ENCODE measurements at places on chromosomes 7 and 10. TPM values are rescaled to one million over a fixed set of nuclear protein-coding genes. Genes with fewer than 3 reads are reported as not detected.
A peak's percentile ranks its signal among the peaks of the same experiment; 100 is the strongest.

DNA sequence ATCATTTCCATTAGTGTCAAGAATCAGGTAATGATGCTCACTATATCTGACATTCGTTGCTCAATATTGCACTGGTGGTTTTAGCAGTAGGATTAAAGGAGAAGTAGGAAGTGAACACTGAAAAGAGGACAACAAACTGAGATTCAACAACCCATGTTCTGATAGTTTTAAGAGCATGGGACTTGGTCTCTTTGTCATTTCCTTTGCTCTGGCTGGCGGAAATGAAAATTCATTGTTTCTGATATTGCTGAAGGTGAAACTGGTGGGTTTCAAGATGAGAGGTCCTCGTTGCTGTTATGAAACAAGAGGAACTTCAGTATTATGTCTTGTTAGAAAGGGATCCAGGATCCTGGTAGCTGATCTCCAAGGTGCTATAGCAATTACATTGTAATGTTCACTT is 129.0 kb downstream of the DNAH11 start:
- DNase-seq, result no peak

GRCh38 chr10:13528123-13528874 is 515 bp downstream of the BEND7 start:
- no peak for DNase-seq

DNA sequence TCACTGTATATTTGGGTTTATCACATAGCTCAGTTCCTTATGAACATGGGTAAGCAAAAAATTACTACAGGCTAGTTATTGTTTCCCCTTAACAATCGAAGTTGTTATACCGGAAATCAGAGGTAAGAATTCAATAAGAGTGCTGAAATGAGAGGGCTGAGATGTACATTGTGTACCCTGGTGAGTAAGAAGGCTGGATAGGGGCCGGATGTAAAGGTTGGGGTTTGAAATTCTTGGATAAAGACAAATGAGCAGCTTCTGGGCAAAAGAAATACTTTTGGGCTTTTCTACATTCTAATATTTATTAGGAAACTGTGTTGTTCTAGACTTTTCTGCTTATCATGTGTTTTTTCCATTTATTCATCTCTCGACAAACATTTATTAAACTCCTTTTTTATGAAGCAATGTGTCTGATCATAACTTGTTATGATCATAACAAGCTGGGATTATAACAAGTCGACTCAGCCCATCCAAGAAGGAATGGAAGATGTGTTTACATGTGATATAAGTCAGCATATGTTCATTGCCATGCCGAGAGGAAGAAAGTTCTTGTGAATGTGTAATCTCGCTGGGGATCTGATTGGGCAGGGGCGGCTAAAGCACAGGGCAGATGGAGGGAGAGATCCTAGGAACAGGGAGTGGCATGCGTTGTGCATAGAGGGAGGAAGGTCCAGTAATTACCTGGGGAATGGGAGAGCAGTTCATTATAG is 155.3 kb downstream of the PLXDC2 start:
- no peak for DNase-seq

GRCh38 chr7:128167042-128167701 is 73.9 kb upstream of the LEP start:
- peak; percentile 29 for DNase-seq

GRCh38 chr7:19705663-19706062 is 3.2 kb downstream of the POLR1F start:
- no peak for DNase-seq

- DNase-seq, result peak; percentile 75
These were observed 116.8 kb downstream of the ABLIM1 start for GRCh38 chr10:114541081-114541796.

Gene SEMA3C
- 58.3 TPM for total RNA-seq

Gene TRPV5
- total RNA-seq, result not detected

Gene ENO4
- total RNA-seq, result 0.55 TPM

Gene CPVL
- not detected for total RNA-seq

All from HFFc6 (cell line).